ENCODE measurements at places on chromosomes 12 and 14. TPM values are rescaled to one million over a fixed set of nuclear protein-coding genes. Genes with fewer than 3 reads are reported as not detected.

DNA sequence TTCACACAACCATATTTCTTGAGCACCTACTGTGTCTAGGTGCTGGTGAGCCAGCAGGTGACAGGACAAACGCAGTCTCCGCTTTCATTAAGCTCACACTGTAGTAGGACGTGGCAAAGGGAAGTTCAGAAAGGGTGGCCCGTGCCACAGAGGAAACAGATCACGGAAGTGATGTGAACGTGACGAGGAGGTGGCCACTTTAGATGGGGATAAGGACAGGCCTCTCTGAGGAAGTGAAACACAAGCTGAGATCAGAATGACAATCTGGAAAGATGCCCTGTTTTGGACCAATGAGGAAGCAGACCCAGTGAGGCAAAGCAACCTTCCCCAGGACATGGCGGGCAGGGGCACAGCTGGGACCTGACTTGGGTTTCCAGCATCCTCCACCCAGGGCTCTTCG lies 127.4 kb upstream of the PRMT8 start:
- no peak for DNase-seq

GRCh38 chr14:55789406-55789805 lies 209.4 kb downstream of the KTN1 start:
- DNase-seq: no peak

GRCh38 chr12:52139579-52140062 lies 52.2 kb downstream of the KRT80 start:
- no peak for DNase-seq

DNA sequence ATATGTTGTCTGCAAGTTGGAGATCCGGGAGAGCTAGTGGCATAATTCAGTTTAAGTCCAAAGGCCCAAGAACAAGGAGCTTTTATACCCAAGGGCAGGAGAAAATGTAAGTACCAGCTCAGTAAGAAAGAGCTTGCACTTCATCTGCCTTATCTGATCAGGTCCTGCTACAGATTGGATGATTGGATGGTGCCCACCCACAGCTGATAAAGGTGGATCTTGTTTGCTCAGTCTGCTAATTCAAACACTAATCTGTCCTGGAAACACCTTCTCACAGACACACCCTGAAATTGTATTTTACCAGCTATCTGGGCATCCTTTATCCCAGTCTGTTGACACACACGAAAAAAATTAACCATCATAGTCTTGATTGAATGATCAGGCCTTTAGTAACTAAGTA lies 230.7 kb upstream of the SLC16A7 start:
- no peak for DNase-seq

DNA sequence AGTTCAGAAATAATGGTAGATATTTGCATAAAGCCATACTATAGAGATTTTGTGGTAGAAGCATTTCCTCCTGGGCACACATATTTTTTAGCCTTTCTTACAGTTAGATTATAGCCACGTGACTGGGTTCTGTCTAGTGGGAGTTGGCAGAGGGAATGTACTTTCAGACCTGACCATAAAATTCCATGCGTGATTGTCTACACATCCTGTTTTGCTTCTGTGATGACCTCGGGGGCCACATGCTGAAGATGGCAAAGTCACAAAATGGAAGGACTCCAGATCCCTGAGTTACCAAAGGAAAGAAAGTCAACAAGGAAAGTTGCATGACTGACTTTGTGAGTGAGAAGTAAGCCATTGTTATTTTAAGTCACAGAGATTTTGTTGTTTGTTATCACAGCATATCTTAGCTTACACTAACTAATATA lies 14.6 kb upstream of the MIA2 start:
- no peak for DNase-seq

DNA sequence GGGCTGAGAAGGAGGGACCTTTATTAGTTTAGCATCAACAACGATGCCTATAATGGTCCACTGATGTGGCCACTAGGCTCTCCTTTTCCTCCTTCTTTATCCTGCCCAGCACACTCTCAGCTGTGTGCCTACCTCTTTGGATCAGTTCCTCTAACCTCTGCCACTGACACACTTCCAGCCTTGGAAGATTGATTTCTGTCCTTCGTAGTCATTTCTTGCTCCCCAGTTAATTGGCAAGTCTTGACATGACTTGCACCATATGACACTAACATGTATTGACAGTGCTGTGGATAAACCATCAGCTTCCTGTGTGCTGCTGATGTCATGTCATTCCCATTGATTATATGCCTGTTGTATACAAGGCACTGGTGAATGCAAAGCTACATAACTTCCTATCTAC lies 90.2 kb upstream of the PLEKHG7 start:
- no peak for DNase-seq

DNA sequence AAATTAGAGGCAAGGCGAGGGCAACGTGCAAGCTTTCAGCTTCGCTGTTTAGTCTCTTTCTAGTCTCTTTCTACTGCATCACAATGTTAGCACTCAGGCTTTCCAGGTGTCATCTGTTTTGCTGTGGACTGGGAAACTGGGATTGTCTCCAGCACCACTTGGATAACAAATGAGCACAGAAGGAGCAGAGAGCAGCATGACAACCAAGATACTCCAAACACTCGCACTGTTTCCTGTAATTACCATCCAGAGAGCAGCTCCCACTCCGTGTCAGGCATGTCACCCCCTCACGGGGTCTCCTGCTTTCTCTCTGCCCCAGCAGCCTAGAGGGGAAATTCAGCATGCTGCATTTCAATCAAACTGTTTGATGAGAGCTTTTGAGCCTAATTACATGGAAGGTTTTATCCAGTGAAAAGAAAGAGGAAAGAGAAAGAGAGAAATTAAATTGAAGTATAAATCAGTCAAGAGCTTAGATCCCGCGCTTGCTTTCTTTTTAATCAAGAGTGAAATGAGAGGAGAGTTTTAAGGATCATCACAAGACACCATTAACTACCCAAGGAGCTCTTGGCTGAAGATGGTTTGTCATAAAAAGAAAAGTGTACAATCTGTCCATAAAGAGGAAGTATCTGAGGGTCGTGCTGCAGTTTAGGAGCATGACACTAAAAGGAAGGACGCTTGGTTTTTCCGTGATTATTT lies 917.7 kb downstream of the DIO2 start:
- DNase-seq: no peak

DNA sequence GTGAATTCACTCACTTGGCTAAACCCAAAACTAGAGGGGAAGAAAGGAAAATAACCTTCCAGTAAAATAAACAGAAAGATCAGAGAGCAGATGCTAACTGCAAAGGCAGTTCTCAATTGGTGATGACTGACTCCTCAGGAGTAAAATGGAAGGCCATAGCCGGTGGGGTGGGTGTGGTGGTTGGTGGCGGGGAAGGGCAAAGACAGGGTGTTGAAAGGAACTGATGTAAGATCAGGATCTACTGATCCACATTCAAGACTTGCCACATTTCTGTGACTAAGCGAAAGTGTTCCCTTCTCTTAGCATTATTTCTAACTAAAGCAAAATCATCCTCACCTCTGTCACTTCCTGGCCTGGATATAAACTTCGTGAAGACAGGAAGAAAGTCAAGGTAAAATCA lies 26.3 kb upstream of the TC2N start:
- no peak for DNase-seq

DNA sequence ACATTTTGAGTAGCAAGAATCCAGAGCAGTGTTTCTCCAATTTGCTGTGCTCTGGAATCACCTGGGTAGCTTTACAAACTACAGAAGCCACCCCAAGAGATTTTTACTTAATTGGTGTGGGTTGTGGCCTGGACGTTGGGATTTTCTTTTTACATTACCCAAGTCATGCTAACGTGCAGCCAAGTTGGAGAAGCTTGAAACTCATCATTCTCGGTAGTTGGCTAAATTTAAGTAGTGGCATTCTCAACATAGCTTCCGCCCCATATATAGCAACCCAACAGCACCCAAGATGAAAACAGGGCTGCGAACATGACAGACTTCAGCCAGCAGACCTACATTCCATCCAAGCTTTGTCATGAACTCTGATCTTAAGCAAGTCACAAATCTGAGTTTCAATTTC lies 25.0 kb downstream of the DAD1 start:
- no peak for DNase-seq

Gene RILPL2
- polyA plus RNA-seq: 5.6 TPM

Gene GPR84
- 0.07 TPM for polyA plus RNA-seq

Gene STON2
- 50.5 TPM for polyA plus RNA-seq

Gene DDIT3
- 31.4 TPM for polyA plus RNA-seq

Measured in renal cortex interstitium (tissue), 15 donors.